Stimulated activated CD4-positive, alpha-beta T cell treated with anti-CD3 and anti-CD28 coated beads, TNF-alpha, amount 100 ng/mL, for 4 hours (primary cell): ENCODE measurements at places on chromosomes 4 and X.

GRCh38 chr4:70895811-70896491 is 6.2 kb upstream of the MOB1B start:
- no peak for DNase-seq

GRCh38 chr4:115058533-115058932 is 54.9 kb downstream of the NDST4 start:
- no peak for DNase-seq

- no peak for DNase-seq
Measured at GRCh38 chr4:55540271-55540670, 6.4 kb downstream of the CLOCK start.

DNA sequence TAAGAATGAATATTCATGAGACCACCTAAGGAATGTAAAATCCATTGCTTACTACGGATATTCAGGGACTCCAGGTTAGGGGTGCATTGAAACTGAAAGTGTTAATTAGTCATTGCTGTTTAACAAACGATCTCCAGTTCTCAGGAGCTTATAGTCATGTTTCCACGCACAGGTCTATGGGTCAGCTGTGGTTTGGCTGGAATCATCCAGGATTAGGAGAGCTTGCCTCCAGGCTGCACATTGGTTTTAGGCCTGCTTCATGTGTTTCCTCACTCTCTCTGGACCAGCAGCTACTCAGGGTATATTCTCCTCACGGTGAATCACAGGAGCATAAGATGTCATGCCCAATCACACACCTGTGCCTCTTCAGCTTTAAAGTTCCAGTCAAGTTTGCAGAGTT is 98.9 kb downstream of the ATXN3L start:
- no peak for DNase-seq

- no peak for DNase-seq
Measured at GRCh38 chrX:15903186-15903681, 48.6 kb upstream of the AP1S2 start.

DNA sequence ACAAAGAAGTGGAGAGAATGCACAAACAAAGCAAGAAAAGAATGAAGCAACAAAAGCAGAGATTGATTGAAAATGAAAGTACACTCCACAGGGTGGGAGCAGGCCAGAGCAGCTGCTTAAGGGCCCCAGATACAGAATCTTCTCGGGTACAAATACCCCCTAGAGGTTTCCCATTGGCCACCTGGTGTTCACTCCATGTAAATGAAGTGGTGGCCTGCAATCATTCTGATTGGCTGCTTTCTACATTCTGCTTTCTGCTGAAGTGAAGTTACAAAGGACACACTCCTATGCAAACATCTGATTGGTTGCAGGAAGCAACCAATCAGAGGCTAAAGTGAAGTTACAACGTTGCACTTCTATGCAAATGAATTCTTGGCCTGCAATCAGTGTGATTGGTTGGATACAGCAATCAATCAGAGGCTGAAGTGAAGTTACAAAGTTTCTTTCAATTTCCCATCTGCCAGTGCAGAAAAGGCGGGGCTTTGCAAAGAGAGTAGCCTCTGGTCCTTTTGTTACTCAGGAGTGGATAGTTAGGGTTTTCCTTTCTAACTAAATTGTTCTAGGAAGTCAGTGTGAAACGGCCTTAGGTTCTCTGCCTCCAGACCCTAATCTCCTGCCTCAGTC is 19.0 kb upstream of the GPC4 start:
- DNase-seq, result no peak

DNA sequence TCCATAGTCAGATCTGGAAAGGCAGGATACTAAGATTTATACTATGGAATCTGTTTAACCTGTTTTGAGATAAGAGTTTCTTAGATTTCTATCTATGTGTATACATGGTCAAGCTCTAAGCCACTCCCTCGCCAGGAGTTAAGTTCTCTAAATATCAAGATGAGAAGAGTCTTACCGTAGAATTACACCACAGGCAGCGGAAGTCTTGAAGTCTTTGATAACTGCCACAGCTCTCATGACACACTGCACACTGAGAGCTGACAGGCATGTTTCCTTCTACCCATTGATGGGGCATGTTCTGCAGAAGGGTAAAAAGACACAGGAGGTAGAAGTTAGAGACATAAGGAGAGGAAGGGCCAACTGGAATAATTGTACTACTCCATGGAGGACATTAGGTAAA is 67.7 kb downstream of the DGKK start:
- no peak for DNase-seq

DNA sequence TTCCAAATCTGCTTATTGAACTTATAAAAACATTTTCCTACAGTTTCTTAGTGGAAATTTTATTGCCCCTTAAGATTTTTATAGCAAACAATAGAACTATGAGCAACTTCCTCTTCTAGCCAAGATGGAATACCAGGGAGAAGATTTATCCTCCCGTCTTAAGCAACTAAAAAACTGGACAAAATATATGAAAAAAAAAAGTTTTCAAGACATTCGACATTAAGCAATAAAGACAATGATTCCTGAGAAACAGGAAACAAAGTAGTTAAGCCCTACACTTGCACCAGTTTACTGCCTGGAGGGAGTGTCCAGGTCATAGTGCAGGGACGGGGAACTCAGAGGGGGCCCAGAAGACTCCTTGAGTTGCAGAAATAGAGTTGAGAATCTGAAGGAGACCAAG is 516.1 kb upstream of the DIPK2B start:
- DNase-seq, result no peak

- DNase-seq, result no peak
Measured at GRCh38 chrX:10571260-10571659, 49.1 kb downstream of the MID1 start.

- no peak for DNase-seq
Measured at GRCh38 chr4:121168446-121169281, 4.5 kb upstream of the TNIP3 start.

DNA sequence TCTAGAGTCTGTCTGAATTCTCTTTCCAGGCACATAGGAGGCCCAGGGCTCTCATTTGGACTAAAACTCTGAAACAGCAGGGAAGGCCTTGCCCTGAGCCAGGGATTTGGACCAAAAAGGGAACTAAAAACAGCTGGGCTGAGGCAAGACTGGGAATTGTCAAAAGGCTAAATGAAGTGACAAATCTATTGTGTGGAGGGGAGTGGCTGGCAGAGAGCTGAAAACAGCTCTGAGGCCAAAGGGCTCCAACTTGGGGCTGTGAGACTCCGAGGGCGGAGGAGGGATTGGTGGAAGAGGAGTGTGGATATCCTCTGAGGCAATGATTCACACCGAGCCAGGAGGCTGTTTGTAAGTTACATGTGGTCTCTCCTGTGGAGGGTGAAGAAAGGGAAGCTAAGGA is 63.2 kb downstream of the PHEX start:
- no peak for DNase-seq

- DNase-seq, result no peak
Measured at GRCh38 chr4:173517781-173518424, 12.1 kb downstream of the HAND2 start.

- DNase-seq, result no peak
Measured at GRCh38 chrX:110123331-110123782, 120.4 kb downstream of the TMEM164 start.

DNA sequence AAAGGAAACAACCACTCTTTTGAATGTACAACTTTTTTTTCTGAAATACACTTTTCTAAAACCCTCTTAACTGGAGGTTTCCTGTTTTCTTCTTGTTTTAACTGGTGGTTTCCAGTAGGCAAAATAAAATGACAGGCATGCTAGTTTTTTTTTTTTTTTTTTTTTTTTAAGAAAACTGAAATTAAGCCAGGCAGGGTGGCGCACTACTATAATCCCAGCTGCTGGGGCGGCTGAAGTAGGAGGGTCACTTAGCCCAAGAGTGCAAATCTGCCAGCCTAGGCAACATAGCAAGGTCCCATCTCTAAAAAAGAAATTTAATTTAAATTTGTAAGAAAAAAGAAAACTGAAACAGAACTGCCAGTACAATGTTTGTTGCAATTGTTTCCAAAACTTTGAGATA is 44.0 kb downstream of the TMEM144 start:
- DNase-seq, result no peak

- no peak for DNase-seq
Measured at GRCh38 chr4:70743731-70744130, 22.0 kb downstream of the RUFY3 start.

DNA sequence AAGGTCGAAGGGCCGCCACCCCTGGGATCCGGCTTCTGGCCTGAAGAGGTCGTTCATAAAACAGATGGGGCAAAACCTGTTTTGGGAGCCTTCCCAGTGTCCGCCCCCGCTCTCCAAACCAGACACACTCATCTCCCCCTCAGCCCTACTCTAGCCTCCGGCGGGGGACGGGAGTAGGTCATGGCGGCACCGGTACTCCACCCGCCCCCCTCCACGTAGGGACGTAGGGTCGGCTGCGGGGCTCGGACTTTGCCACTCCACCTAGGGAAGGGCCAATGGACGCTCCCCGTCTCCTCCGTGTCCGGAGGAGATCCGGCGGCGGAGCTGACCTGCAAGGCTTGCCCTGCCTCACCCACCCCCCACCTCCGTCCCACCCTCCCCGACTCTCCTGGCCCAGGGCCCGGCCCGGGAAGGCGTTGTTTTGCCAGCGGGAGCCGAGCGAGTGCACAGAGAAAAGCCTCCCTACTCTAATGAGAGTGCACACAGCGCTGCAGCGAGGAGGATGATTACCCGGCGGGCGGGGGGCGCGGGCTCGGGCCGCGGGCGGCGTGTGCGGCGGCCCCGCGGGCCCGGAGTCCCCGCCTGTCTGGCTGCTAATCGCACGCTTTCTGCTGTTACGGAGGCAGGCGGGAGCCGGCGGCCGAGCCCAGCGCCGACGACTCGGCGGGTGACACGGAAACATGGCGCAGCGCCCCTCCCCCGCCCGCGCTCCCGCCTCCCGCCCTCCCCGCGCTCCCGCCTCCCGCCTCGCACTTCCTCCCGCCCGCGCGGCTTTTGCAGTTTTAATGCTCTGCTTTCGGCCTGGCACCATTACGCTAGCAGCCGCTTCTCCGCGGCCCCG is 8.3 kb upstream of the BCOR start:
- DNase-seq, result peak; percentile 50

GRCh38 chrX:133999031-133999705 is 13.8 kb upstream of the GPC3 start:
- DNase-seq, result no peak

DNA sequence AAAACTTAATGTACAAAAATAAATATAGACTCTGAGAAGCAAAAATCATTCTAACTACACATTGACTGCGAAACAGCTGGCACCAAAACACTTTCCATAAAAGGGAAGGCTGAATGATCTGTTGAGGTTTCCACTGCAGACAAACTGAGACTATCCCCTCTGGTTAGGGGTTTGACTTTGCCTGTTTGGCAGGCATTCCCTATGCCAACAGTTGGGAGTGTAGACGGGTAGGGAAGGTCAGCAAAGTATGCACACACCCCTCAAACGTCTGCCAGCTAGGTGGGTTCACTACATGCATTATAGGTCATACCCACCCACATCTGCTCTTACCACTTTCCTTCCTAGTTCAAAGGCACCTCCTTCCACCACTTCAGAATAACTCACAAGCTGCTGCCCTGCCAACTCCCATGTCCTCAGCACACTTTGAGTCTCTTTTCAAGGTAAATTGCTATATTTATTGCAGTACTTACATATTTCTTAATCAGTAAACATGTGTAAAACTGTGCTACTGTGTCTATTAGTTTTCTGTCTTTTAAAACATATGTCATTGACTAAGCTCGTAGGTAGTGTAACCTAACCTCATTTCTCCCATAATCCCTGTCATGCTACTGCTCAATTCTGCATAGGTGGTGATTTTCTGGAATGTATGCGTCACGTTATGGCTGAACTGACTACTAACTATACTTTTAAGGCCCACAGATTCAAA is 12.4 kb downstream of the CTSO start:
- no peak for DNase-seq

DNA sequence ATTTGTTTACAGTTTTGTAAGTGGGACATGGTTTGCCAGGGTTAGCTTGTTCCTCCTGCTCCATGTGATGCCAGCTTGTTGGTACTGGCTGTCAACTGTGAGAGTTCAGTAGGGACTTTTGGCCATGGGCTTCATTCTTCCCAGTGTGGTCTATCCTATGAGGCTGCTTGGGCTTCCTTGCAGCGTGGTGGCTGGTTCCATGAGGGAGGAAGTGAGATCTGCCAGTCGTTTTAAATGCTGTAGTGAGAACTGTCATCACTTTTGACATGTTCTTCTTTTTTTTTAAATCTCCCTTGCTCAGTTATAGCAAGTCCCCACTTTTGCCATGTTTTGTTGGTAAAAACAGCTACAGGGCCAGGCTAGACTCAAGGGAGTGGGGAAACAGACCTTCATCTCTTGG is 15.9 kb downstream of the NSD2 start:
- no peak for DNase-seq

DNA sequence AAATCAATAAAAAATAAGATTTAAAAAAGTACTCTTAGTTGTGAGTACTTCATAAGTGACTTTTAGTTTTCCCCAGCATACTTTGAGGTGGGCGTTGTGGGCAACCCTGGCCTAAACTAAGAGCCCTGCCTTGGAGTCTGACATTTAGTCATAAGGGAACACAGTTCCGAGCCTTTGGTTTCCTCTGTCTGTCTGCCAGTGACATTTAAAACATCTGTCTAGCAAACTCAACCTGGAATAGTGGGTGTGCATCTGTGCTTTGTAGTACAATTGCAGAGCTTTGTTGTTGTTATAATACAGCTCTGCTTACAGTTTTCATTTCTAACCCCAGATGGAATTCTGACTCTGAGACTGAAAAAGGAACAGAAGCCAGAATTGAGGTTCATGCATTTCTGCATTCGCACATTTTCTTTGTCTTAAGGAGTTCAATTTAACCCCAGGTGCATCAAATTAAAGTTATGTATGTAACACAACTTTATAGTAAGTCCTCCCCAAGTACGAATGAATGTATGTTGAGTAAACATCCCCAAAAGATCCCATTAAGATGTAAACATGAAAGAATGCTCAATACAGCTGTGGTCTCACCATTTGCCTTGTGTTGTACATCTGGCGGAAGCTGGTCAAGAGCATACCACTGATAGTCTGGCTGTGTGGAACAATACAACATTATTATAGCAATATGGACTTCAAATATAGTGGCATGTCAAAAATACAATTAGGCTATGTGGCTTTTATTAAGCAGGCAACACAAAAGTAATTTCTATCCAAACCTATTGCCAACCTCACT is 25.9 kb downstream of the TNIP3 start:
- no peak for DNase-seq

DNA sequence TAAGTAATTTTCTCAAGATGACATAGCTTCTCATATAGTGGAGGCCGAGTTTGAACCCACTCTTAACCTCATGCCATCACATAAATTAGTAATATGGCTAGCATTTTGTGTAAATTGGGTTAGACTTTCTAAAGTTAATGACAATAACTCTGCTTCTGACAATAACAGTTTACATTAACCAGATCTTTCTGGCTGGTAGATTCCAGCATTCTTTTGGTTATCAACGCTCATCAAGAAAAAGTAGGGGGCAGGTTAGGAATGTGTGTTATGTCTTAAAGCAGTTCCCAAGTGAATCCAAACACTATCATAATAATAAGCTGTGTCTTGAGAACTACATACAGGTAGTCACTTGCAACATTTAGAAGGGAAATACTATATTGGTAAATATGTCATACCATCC is 162.5 kb downstream of the PRDM5 start:
- no peak for DNase-seq
